Activated CD4-positive, alpha-beta T cell treated with anti-CD3 and anti-CD28 coated beads for 1 hour (primary cell): ENCODE measurements at places on chromosomes 2 and 18.

- no peak for DNase-seq
Observed at GRCh38 chr2:106797494-106797893, 88.5 kb downstream of the ST6GAL2 start.

- DNase-seq: no peak
Observed at GRCh38 chr2:65130664-65131175, 814 bp upstream of the RAB1A start.

- DNase-seq: no peak
Observed at GRCh38 chr2:45006041-45006941, 3.0 kb downstream of the SIX2 start.

DNA sequence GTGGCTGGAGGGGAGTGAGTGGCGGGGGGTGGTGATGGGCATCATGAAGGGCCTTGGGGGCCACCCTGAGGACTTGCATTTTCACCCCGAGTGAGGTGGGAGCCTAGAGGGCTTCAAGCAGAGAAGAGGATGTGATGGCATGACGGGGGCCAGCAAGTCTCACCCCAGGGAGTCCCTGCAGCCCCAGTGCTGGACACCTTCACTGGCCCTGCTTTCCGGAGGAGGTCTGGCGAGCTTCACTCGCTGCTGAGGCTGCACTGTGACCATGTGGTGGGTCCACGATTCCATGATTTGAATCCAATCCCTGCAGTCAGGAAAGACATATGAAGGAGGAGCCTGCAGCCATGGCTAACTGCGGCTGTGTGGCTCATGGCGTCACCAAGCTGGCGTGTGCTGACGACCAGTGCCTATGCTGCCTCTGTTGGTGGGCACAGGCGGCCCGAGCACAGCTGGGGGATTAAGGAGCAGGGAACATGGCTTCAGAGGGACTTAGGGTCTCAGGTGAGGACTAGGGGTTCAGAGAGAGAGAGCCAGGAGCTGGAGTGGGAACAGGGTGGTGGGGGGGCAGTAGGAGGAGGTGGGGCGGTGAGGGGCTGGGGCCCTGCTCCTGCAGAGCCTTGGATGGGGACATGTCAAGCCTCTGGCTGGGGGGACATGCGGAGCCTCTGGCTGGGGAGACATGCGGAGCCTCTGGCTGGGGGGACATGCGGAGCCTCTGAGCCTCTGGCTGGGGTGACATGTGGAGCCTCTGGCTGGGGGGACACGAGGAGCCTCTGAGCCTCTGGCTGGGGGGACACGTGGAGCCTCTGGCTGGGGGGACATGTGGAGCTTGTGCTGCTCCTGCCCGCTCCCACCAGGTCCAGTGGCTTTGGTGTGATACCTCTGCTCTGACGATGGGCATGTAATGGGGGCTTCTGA, 3.6 kb downstream of the ZAP70 start:
- no peak for DNase-seq

- DNase-seq: no peak
Observed at GRCh38 chr18:10330428-10330827, 124.0 kb upstream of the APCDD1 start.

DNA sequence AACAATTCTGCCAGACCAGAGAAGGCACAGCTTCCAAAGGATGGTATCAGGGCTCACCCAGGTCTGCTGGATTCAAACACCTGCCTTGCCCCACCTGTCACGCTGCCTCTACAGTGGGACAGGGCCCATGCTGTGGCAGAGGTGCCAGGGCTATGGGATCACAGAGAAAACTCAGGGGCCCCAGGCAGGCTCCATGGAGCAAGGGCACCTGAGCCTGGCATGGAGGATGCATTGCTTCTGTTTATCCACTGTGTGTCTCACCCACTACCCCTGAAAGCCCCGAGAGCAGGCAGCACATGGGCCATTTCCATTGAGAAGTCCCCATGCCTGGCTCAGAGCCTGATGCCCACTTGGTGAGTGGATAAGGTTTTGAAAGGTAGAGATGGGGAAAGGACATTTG, 76.0 kb downstream of the TNS1 start:
- no peak for DNase-seq

DNA sequence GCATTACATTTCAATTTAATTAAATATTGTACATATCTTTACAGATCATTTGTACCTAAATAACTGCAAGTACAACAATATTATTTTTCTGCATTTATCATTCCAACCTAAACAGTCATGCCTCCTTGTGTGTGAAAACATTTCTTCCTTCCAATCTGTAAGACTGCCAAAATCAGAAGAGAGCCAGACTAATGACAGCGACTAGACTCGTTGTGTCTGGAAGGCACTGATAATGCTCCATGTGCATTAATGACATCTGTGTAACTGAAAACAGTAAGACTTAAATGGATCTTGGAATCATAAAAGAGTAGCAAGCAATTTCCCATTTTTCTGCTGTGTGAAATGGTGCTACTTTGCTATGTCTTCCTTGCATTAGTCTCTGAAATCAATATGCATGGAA, 278.0 kb upstream of the DSEL start:
- no peak for DNase-seq

DNA sequence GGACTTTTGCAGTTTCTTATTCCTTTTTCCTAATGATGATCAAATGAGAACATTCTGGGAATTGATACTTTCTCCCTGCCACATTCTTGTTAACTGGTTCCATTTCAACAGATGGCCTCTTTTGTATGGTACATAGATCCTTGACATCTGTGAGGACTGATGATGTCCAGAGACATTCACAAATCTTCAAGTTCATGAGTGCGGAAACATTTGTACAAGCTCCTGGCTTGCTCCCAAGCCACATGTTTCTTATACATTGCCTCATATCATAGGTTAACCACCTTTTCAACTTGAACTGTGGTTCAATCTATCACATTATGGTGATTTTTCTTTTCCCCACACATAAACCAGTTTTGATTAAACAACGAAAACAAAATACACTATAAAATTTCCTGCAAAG, 267.3 kb downstream of the CLIP4 start:
- no peak for DNase-seq

GRCh38 chr18:23460285-23461273, 7.5 kb downstream of the RIOK3 start:
- no peak for DNase-seq

GRCh38 chr18:33330711-33331110, 109.8 kb downstream of the CCDC178 start:
- DNase-seq: no peak

- DNase-seq: no peak
Observed at GRCh38 chr2:118774458-118775133, 72.9 kb downstream of the EN1 start.

DNA sequence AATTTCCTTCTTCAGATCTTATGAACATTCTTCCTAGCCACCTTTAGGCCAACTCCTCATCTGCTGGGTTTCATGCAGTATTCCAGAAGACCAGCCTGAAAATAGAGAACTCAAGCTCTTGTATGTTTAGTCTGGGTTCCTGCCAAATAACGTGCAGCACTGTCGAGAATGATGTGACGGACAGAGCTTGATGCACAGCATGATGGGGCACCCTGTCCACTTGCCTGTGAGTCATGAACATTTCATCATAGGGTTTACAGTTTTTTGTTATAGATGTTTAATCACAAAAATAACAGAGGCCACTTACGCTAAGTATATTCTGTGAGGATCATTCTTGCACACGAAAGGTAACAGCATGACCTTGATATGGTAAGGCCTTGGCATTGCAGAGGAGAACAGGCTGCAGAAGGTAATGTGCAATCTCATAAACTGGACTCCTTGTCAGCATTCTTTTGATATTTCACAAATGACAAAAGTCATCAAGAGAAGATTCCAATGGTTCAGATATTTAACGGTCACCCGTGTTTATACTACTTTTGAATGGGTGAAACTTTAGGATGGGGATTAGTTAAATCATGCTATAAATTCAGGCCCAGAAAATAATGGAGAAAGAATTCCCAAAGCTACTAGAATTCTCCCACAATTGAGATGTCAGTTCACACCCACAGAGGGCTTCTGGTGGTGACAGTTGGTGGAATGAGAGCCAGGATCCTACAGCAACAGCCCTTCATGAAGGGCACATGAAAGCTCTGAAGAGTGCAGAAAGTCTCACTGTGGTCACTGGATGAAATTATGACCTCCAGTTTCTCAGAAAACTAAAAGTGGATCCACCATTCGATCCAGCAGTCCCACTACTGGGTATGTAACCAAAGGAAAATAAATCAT, 396.1 kb upstream of the RAB12 start:
- DNase-seq: no peak

GRCh38 chr2:43729491-43730174, 44.2 kb upstream of the DYNC2LI1 start:
- no peak for DNase-seq

DNA sequence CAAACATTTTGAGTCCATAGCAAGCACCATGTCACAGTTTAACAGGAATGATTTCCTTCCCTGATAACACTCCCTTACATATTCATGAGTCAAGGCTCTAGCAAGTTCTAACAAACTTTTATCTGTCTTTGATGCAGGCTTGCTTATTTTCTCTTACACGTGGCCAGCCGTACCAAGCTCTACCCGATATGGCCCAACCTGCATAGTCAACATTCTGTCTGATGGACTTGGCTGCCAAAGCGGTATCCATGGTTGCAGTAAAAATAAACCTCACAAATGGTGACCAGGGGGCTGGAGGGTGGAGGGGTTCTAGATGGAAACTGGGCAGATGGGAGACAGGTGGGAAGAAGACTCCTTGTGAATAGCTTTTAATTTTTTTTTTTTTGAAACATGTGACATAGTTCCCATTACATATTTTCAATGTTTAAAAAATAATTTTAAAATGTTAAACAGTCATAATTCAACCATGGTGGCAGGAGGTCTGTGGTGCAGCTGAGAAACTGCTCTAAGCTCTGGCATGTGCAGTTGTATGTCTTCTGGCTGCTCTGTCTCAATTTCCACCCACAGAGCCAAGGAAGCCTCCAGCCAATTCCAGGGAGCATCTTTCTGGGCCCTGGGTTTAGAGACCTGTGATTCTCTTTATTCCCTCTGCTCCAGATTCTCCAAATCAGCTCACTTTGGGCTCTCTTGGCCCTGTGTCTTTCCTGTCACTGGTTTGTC, 20.7 kb upstream of the CXCR1 start:
- no peak for DNase-seq

GRCh38 chr2:147378403-147378802, 466.4 kb upstream of the ACVR2A start:
- no peak for DNase-seq

GRCh38 chr2:10252224-10252623, 50.5 kb upstream of the HPCAL1 start:
- no peak for DNase-seq

DNA sequence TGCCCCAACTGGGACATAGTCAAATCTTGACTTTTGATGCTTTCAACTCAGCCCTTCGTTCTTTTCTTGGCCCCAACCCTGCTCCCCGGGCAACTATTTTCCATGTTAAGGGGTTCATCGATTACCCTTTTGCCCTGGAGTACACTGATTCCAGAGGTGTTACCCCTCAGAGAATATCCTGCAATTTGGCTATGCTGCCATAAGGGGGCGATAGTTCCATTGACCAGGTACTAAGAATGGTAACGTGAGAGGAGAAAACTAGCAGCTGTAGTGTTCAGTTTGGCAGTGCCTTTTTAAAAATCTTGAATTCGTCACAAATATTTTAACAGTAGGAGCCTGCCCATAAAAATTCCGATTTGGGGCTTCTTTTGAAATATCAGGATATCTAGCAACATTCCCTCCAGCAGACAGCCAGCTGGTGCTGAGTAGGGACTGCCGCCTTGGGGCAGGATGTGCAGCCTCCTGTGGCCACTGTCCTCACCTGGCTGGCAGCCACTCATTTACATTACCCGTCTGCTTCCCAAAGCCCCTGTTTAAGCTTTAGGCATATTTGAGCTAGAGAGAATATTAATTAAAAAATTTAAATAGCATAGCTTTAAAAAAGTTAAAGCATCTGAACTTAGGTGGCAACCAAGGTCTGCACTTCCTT, 146.3 kb upstream of the SKOR2 start:
- no peak for DNase-seq

DNA sequence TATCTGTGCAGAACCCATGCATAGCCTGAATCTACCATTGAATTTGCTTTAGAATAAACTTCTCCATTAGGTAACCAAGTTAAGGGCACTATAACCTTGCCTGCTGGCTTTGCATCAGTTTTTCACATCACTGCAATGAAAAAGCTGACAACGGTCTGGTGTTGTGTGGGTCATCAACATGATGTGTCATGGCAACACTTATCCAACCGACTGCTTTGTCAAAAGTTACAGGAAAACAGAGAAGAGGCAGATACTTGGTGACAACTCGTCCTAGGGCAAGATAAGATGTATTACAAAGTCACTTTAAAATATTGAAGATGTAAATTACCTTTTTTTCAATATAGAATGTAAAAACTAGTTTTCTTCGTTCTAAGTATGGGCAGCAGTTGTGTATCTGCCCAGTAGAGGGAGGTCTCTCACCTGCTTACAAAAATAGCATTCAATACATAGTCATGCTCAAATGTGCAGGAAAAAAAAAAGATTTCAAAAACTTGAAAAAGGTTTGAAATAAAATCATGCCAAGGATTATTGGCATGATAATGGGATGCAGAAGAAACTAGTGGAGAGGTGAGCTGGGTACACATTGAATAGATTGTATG, 96.3 kb downstream of the EVA1A start:
- no peak for DNase-seq

- no peak for DNase-seq
Observed at GRCh38 chr2:237121321-237121720, 35.6 kb downstream of the COPS8 start.
